ENCODE measurements at places on chromosomes 4 and X.

DNA sequence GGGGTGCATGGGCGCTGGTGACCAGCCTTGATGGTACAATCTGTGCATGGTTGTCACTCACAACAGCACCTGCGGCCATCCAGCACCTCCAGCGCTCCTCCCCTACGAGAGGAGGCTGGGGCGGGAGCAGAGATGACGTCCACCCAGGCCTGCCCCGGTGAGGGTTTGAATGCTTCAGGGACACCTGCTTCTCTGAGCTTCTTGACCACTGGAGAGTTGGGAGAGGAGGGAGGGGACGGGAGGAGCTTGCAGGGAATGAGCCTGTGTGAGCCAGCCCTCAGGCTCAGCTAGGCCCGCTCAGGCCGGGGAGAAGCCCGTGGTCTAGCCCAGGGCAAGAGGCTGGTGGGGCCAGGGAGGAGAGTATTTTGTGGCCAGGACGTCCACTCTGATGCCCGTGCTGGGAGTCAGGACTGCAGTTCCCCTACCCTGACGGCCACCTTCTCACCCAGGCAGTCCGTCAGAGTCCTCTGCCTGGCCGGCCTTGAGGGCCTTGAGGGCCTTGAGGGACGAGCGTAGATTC, 59.2 kb downstream of the CPZ start:
- no peak for DNase-seq

- no peak for DNase-seq
These were observed 34.9 kb downstream of the NOCT start for GRCh38 chr4:139050446-139050845.

GRCh38 chrX:9745417-9746115, 20.1 kb downstream of the GPR143 start:
- no peak for DNase-seq

DNA sequence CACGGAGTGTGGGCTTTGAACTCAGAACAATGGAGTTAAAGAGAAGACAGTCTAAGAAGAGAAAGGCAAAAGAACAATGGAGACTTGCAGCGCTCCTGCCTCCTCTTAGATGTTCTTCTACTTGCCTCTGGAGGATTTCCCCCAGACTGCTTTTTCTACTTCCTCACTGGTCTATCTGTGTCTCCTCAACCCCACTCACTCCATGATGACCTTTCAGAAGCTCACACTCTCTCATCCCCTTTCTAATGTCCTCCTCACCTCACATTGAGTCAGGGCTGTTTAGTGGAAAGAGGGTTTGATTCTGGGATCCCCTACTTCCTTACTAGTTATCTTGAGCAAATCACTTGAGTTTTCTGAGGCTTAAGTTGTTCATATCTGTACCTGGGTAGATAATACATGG, 12.2 kb upstream of the HERC6 start:
- DNase-seq: no peak

- no peak for DNase-seq
These were observed 210.1 kb downstream of the FBXW7 start for GRCh38 chr4:152325831-152326230.

DNA sequence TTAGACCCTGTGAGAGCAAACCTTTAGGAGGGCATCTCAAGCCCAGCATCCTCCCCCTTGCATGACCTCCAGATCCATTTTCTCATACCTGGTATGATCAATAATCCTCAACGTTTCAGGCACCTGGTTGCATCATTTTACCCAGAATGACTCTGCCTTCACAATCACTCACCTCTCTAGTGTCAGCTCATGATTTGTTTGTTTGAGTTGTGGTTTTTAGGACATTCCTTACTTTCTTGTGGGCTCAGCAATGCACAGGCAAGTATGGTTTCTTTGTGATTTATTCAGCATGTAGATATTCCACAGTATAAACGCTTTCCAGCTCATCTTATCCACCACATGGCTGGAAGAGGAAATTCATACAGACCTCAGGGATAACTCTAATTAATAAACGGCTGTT, 93.6 kb upstream of the CPEB2 start:
- DNase-seq: no peak

DNA sequence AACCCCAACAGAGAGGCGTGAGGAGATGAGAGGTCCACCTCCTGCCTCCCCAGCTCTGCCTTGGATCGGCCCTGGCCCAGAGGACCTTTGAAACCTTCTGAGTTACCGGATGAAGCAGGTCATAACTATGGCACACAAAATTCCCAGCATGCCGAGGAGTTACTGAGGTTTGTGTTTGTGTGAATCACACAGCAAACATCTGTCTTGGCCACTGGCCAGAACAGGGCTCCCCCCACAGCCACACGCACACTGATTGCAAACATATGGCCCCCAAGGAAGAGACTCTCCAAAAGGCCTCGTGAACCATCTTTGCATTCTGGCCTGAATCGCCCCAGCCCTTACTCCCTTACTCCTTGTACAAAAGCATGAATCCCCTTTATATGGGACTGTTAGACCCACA, 18.9 kb downstream of the RPS4X start:
- no peak for DNase-seq

GRCh38 chr4:47525154-47525819, 40.2 kb downstream of the ATP10D start:
- no peak for DNase-seq

DNA sequence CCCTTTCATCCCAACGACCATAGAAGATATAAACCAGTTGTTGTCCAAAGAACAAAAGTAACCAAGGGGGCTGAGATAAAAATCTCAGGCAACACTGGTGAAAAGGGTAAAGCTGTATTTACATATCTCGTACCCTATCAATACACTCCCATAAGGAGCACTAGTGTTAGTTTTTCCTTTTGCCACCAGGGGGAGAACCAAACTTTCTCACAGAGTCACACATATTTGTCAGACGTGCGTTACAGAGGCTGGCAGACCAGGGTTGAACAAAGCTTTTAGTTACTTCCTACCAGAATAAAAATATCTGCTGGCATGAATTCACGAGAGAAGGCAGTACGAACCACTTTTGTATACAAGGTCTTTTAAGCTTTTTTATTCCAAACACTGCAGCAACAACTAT, 88.3 kb downstream of the AMELX start:
- no peak for DNase-seq

DNA sequence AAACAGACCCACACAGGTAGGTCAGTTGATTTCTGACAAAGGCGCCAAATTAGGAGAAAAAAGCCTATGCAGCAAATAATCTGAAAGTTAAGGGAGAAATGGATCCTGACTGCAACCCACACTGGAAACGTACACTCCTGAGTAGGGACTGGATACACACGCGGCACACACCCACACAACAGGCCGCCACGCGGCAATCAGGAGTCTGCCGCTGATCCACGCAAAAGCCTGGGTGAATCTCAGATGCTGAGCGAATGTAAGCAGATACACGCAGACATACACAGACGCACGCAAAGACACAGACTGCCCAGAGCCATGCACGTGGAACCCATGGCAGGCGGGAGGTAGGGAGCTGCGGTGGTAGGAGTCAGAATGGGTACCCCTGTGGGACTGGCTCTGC, 21.7 kb downstream of the LRPAP1 start:
- DNase-seq: peak; percentile 44

GRCh38 chr4:109728385-109728784, 1.5 kb downstream of the PLA2G12A start:
- no peak for DNase-seq

All from left lung (tissue), 14 donors.